ENCODE measurements at places on chromosomes 3 and 15. TPM values are rescaled to one million over a fixed set of nuclear protein-coding genes. Genes with fewer than 3 reads are reported as not detected.

DNA sequence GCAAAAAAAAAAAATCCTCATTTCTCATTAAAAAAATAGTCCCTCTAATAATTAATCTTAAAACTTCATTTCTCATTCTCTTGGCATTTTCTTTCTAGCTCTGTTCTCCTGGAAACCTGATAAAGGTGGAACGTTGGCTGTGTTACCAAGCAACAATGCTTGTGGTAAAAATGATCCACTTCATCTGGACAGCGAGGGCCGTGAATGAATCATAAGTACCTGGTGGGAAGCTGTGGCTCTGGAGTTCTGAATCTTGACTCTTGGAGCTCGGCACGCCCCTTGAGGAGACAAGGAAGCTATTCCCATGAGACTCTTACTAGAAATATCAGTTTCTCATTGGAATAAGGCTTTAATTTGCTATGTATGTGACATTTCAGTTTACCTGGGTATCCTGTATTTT lies 32.5 kb downstream of the BCL2L10 start:
- H3K27ac ChIP-seq = no peak overlapping the region
- H3K27me3 ChIP-seq = no peaks in the 10 kb centered on the region
- no peaks in the 10 kb centered on the region for H3K4me1 ChIP-seq
- DNase-seq = no peak

- DNase-seq = no peak
- no peaks in the 10 kb centered on the region for H3K36me3 ChIP-seq
- no peak overlapping the region for H3K27ac ChIP-seq
- peaks cover 19% of the 10 kb centered on the region for H3K4me1 ChIP-seq
Observed at GRCh38 chr15:36724493-36724892, 145.1 kb downstream of the CDIN1 start.

GRCh38 chr15:65920121-65920520 lies 50.8 kb downstream of the RAB11A start:
- H3K27ac ChIP-seq = no peak overlapping the region
- no peak overlapping the region for H3K4me3 ChIP-seq
- DNase-seq = no peak
- peaks cover 21% of the 10 kb centered on the region for H3K4me1 ChIP-seq
- H3K36me3 ChIP-seq = no peaks in the 10 kb centered on the region

GRCh38 chr3:58003093-58003492 lies 5.1 kb upstream of the FLNB start:
- H3K36me3 ChIP-seq = no peaks in the 10 kb centered on the region
- no peak for DNase-seq
- no peaks in the 10 kb centered on the region for H3K27me3 ChIP-seq
- H3K4me1 ChIP-seq = peaks cover 24% of the 10 kb centered on the region
- no peak overlapping the region for H3K27ac ChIP-seq

Gene UBAP1L
- 1.1 TPM for total RNA-seq

DNA sequence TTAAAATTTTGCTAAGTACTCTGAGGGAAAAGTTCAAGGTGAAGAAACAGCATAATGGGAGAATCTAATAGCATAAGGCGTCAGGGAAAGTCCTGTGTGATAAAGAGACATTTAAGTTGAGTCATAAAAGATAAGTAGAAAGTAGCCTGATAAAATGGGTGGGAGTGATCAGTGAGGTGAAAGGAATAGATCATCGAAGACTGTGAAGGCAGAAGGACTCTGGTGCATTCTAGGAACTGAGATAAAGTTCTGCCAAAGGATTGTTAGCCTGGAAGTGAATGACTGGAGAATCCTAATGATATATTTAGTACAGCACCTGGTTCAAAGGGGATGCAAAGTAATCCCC lies 149.9 kb downstream of the CFAP20DC start:
- H3K4me3 ChIP-seq = no peak overlapping the region
- peak overlapping the region; percentile 76 for H3K27ac ChIP-seq

Gene TGM4
- total RNA-seq = not detected

Gene GOLGA6D
- not detected for total RNA-seq
